ENCODE measurements at places on chromosomes 16 and 17.

- peak; percentile 42 for DNase-seq
These were observed 21.2 kb upstream of the MON1B start for GRCh38 chr16:77169650-77170236.

DNA sequence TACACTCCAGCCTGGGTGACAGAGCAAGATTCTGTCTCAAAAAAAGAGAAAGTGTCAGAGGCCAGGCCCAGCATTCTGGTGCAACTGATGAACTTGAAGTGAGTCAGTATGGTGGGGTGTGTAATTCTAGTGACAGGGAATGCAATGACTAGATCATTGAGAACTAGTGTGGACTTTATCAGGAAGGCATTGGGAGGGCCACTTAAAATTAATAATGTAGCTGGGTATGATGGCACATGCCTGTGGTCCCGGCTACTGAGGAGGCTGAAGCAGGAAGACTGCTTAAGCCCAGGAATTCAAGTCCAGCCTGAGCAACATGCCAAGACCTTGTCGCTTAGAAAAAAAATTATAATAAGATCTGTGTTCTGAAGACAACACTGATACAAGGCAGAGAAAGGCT, 90.8 kb downstream of the STX8 start:
- peak; percentile 50 for DNase-seq

DNA sequence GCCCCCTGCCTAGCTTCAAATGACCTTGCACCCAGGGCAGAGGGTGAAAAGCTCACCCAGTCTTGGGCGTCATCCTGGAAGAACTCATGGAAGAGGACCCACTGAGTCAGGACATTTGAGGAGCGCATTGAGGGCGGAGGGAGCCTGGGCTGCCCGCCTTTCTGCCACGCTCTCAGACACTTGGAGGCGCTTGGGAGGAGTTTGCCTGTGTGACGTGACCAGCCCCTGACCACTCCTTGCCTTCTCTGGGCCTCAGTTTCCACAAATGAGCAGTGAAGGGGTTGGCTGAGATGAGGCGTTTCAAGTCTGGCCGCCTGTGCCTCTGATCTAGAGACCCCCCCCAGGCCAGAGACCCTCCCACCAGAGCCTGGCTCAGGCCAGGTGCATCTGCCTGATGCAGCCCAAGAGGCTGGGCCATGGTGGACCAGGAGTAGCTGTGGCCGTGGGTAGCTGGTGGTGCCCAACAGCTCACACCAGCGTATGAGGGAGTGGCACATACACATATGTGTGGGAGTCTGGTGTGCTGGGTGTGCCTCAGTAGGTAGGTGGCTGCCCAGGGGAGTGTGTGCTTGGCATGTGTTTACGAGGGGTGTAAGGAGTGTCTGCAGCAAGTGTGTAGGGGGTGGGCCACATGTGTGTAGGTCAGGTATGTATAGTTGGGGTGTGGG, 80.2 kb upstream of the TOB1 start:
- no peak for DNase-seq

GRCh38 chr17:45296003-45296832, 20.6 kb downstream of the MAP3K14 start:
- DNase-seq = peak; percentile 86

DNA sequence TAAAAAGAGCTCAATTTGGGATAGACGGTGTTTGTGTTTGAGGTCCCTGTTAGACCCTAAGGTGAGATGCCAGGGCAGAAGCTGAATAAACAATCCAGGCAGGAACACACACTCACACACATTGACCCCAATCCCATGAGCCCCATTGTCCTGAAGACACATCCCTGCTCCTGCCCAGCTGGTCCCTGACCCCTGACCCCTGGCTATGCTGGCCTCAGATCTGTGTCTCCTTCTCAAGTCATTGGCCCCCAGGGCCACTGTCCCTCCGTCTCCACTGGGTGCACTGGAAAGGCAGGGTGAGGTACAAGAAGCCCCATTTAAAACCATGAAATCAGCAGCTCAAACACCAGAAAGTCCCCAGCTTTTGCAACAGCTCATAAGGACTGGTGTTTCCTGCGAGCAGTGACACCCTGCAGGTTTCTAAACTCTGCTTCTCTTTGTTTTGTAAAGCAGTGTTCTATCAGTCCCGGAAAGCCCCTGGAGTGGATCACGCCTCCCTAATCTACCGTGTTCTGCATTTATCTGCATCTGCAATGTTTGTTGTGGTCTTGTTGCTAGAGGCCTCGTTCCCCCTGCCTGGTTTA, 18.0 kb upstream of the ASGR2 start:
- no peak for DNase-seq

DNA sequence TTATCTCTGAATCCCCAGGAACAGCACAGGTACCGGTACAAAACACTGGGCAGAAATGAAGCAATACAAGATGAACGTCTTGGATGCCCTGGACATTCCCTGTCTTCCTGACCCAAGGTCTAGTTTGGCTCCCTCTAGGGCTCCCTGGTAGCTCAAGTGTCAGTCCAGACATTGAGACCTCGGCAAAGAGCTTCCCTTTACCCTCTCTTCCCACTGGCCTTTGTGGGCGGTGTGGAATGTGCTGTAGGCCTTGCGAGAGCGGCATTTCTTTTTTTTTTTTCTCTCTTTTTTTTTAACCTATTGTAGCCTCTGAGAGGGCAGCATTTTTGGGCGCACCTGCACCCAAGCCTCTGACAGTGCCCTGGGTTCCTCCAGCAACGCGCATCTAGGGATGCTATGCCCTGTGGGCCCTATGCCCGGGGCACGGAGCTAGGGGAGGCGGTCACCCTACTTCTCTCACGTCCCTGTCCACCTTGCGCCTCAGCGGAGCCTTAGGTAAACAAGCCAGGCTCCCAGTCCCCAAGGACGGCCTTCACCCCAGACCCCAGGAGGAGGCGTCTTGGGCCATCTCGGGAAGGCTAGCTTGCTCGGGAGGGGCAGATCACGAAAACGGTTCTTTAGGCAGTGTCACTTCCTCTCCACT, 1.2 kb upstream of the NFATC3 start:
- DNase-seq = no peak

DNA sequence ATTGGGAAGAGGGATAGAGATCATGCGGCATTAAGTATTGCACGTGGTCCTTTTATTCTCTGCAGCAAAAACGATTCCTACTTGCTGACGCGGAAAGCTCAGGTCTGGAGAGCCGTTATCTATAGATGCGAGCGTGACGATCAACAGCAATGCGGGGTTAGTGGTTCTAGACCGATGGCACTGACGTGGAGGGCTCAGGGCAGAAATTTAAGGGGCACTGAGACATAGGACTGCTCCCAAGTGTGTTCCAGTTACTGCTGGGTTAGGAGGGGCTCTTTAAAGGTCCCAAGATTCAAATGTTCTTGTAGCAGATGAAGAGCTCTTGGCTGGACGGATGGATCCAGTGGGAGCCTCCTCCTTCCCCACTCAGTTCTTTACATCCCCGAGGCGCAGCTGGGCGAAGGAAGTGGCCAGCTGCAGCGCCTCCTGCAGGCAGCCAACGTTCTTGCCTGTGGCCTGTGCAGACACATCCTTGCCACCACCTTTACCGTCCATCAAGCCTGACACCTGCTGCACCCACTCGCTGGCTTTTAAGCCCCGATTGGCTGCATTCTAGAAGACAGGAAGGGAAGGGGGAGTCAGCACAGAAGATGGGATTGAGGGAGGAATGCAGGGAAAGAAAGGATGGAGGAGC, 732 bp upstream of the EXOSC6 start:
- no peak for DNase-seq

DNA sequence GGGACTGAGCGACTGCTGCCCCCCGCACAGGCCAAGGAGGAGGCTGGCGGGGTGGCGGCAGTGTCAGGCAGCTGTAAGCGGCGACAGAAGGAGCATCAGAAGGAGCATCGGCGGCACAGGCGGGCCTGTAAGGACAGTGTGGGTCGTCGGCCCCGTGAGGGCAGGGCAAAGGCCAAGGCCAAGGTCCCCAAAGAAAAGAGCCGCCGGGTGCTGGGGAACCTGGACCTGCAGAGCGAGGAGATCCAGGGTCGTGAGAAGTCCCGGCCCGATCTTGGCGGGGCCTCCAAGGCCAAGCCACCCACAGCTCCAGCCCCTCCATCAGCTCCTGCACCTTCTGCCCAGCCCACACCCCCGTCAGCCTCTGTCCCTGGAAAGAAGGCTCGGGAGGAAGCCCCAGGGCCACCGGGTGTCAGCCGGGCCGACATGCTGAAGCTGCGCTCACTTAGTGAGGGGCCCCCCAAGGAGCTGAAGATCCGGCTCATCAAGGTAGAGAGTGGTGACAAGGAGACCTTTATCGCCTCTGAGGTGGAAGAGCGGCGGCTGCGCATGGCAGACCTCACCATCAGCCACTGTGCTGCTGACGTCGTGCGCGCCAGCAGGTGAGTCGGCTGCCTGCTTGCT, 5.6 kb upstream of the TMEM88 start:
- DNase-seq = no peak

- DNase-seq = no peak
These were observed 410.0 kb upstream of the HSBP1 start for GRCh38 chr16:83397601-83398291.

Data from bronchial epithelial cell (primary cell).